ENCODE measurements at places on chromosomes 3 and 15.

- DNase-seq = no peak
Observed at GRCh38 chr3:147407114-147407497, 763 bp upstream of the ZIC4 start.

GRCh38 chr3:9064850-9065249 is 101.6 kb upstream of the RAD18 start:
- no peak for DNase-seq

DNA sequence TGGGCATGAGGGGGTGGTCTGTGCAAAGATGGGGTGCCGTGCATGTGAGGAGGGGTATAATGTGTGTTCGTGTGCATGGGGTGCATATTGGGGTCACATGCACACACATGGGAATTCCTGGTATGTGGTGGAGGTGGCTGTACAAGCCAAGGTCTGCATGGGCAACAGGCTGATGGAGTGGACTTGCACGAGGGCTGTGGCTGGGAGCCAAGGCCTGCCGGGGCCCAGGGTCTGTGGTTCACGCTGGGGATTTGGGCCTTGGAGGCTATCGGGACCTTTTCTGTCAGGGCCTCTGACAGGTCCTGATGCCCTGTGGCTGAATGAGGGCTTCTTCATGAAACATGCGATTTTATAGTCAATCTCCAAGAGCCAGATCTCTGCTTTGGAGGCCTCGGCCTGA is 9.8 kb upstream of the PLXND1 start:
- DNase-seq = no peak

- no peak for DNase-seq
Observed at GRCh38 chr3:52771334-52771681, 568 bp upstream of the NEK4 start.

DNA sequence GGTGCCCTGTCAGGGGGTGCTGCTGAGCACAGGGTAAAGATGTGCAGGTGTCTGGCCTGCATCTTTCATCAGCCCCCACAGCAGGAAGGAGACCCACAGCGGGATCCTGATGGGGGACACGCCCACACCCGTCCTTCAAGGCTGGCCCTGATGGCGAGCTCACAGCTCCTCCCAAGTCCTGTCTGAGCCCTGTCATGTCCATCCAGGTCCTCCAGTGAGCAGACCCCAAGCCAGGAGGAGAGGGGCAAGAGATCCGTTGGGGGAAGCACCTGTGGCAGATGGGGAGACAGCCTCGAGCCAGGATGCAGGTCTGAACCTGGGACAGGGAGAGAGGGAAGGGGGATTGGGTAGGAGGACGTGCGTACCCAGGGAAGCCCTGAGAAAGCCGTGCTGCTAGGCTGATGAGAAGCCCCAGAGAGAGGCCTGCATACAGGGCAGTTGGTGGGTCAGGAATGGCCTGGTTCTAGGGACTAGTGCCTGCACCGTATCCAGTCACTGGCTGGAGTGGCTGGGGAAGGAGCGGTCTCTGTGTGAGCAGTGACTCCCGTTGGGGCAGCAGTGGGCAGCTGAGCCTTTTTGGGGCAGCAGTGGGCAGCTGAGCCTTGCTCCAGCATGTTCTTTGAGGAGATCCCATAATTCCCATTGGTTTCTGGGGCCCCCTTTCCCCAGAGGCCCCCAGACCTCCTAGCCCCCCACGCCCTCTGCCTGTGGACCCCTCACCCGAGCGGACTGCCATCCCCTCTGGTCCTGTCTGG is 133.3 kb upstream of the MEF2A start:
- no peak for DNase-seq

- no peak for DNase-seq
Observed at GRCh38 chr3:67493808-67494207, 160.6 kb downstream of the SUCLG2 start.

GRCh38 chr3:643376-643775 is 446.8 kb downstream of the CHL1 start:
- DNase-seq = no peak

GRCh38 chr3:8503871-8504610 is 2.4 kb downstream of the LMCD1 start:
- DNase-seq = no peak

- no peak for DNase-seq
Observed at GRCh38 chr3:164818318-164818717, 260.0 kb downstream of the SI start.

DNA sequence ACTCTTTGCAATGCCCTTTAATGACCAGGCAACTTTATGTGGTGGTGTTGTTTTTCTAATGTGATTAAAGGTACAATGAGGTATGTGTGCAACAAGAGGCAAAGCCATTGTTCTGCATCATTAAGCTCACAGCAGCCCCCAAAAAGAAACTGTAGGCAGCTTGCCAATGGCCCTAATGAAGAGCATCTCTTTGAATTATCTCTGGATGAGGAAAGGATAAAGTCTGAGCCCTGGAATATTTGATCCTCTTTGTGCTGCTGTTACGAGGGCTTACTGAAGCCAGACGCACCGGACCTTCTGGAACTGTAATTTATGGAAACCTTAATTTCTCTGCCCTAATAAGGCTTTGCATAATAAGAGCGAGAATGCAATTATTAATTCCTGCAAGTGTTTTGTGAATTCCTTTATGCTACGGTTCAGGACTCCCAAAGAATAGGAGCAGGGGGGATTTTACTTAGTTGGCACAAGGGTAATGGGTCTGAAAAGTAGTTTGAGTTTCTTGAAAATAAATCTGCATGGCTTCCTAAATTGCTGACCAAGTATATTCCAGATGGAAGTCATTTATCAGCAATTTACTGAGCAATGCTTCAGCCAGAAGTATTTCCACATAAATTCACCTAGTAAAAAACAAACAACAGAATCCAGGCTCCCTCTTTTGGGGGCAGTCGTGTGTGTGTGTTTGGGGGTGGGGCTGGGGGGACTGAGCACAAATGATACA is 193.4 kb downstream of the PDZRN3 start:
- no peak for DNase-seq

- no peak for DNase-seq
Observed at GRCh38 chr3:23115171-23115877, 87.8 kb upstream of the UBE2E2 start.

DNA sequence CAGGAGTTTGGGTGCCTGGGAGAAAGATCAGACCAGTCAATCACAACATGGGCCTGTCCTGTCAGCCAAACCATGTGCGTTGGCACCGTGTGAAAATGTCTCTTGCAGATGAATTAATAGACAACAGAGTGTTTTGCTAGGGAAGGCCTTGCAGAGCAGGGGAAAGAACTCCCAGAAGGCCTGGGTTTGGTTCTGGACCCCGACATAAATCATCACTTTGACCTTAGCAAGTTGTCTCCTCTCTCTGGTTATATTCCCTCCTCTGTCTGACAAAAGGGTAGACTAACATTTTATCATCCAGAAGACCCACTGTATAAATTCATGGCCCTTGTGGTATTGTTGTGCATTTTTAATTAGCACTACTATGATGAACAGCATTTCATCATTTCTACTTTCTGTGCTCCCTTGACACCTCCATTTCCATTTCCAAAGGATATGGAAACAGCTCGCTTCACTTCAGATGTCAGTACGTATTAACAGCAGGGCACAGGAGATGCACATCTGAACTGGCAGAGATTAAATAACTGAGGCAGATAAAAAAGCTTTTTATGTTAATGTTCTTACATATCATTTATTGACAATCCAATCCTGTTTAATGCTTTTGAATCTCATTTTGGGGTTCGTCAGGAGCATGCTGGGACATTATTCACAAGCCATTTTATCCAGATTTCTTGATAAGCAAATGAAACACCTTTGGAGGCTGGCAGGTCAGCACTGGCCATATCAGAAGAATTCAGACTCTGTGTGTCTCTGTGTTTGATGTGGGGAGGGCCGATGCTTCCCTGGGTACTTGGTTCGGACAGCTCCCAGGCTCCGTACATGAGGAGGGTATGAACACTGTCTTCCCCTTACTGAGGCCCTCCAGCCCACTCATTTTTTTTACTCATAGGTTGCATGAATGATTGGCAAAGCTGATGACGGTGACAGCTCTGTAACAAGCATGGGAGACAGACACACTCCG is 28.2 kb upstream of the IL12A start:
- no peak for DNase-seq

DNA sequence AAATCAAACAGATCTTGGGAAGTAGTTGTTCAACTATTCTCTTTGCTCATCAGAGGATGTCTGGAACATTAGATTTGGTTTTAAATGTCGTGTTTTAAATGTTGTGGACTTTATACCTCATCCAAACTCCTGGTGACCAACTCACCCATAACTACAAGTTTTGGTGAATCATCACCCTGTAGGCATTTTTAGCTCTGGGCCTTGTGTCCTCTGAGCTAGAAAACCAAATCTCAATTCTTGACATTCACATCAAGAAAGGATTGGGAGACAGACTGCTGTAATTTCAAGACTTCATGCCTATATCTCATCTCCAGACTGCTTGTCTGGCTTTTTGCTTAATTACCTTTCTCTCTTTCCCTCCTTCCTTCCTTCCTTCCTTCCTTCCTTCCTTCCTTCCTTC is 228.5 kb upstream of the ROBO2 start:
- no peak for DNase-seq

- no peak for DNase-seq
Observed at GRCh38 chr15:82554849-82555248, 14.6 kb upstream of the RPS17 start.

DNA sequence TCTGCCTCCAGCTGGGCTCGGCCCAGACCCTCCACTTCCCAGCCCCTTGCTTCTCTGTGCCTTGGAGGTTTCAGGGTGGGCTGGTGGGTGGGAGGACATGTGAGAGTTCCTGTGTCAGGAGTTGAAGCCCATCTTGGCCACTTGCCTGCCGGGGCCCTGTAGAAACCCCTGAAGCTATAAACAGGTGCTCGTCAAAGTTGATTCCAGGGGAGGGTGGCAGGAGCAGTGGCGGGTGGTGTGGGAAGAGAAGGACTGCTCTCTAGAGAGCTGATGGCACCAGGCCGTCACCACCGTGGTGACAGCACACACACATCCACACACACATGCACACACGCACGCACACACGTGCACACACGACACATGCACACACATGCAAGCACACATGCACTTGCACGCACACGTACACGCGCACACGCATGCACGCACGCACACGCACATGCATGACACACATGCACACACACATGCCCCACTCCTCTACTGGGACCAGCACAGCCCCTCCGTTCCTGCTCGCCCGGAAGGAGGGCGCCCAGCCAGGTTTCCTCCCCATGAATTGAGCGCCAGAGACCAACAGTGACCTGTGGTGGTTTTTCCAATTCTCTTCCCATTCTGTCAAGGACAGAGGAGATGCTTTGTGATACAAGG is 56.3 kb upstream of the CGNL1 start:
- no peak for DNase-seq

- DNase-seq = no peak
Observed at GRCh38 chr3:47418167-47419082, 37.6 kb downstream of the PTPN23 start.

DNA sequence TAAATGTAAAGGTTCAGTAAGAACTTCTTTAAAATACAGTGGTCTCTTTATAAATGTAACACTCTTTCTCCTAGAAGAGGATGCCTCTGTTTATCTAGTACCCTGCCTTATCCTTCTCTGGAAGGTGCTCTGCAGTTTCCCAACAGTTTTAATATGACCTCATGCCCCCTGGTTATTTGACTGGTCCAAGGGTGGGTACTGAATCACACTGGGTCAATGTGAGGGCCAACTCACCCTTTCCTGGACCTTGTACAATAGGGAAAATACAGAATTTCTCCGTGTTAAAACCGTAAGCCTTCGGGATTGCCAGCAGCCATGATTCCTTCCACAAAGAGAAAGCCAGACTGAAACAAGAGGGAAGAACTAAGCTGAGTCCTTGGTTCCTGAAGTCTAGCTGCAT is 9.2 kb downstream of the DCBLD2 start:
- no peak for DNase-seq

DNA sequence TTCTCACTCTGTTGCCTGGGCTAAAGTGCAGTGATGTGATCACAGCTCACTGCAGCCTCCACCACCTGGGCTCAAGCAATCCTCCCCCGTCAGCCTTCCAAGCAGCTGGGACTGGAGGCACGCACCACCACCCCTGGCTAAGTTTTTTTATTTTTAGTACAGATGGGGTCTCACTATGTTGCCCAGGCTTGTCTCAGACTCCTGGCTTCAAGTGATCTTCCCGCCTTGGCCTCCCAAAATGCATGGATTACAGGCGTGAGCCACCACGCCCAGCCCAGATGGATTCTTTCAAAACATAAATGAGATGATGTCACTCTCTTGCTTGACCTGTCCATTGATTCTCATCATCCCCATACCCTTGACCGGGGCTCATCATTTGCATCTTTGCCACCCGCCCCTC is 72.6 kb upstream of the SLC6A6 start:
- DNase-seq = no peak

- no peak for DNase-seq
Observed at GRCh38 chr3:136387031-136387430, 136.9 kb downstream of the PCCB start.

DNA sequence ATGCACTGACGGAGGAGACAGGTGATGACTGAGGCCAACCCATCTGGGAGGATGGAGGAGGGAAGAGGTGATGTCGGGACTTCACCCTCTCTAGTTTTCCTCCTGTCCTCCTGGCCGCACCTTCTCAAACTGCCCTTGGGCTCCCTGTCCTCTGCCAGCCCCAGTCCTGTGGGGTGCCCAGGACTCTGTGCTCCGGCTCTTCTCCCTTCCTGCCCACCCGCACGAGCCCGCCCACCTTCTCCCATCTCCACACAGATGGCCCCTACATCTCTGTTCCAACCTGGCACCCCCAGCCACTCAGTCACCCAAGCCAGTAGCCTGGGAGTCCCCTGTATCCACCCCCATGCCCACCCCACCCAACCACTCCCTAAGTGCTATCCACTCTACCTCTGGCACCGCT is 206.7 kb upstream of the LINGO1 start:
- no peak for DNase-seq

- peak; percentile 46 for DNase-seq
Observed at GRCh38 chr15:31487811-31488436, 161.3 kb downstream of the KLF13 start.

DNA sequence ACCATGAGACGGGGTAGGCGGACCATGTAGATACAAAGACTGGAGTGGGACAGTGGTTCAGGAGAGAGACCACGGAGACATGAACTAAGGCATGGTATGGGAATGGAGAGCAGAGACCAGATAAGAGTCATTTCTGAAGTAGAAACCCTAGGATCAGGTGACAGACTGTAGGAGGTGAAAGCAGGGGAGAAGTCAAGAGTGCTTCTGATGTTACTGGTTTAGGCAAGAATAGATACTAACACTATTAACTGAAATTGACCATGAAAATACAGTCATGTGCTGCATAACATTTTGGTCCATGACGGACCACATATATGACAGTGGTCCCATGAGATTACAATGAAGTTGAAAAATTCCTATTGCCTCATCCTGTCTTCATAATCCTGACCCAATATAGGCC is 41.7 kb downstream of the RASGRP1 start:
- no peak for DNase-seq

DNA sequence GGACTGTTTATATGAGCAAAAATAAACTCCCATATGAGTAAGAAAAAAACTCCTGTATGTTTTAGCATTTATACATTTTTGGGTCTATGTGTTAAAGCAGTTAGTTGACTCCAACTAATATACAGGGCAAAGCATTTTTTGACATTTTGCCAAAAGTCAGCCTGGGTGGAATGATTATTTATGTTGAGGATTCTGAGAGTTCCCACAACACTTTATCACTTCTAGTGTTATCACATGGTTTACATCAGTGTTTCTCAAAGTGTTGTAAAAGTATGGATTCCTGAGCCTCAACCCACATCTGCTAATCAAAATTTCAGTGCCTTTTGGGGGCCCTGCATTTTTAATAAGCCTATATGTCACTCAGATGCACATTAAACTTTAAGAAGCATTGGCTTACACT is 337.3 kb upstream of the WNT5A start:
- DNase-seq = no peak

GRCh38 chr3:196918968-196919367 is 23.4 kb downstream of the NCBP2 start:
- DNase-seq = no peak

- DNase-seq = no peak
Observed at GRCh38 chr3:167318996-167319615, 61.0 kb downstream of the ZBBX start.

Measured in HCEC 1CT (cell line).